ENCODE measurements at places on chromosomes 5 and 9.

- peak; percentile 38 for DNase-seq
Observed at GRCh38 chr5:56816546-56817081, 1.3 kb downstream of the MAP3K1 start.

DNA sequence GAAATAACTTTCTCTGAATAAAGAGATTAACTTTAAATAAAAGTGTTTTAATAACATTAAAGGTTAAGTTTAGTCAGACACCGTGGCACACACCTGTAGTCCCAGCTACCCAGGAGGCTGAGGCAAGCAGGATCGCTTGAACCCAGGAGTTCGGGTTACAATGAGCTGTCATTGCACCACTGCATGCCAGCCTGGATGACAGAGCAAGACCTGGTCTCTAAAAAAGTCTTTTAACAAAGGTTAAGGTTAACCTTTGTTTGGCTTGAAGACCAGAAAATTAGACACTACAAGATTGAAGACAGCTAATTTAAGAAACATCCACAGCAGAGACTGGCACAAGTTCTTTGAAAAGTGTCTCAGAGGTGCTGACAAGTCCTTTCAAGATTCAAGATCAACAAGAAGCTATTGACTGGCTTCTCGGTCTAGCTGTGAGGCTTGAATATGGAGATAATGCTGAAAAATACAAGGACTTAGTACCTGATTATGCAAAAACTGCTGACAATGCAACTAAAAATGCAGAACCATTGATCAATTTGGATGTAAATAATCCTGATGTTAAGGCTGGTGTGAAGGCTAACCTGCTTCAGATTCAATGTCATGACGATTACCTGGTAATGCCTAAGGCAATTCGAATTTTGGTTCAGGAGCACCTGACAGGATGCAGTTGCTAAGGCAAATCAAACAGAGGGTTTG is 48.8 kb downstream of the FAM81B start:
- DNase-seq, result no peak

GRCh38 chr5:146079695-146080373 is 25.5 kb downstream of the PLAC8L1 start:
- no peak for DNase-seq

GRCh38 chr5:107631805-107632362 is 38.9 kb downstream of the EFNA5 start:
- no peak for DNase-seq

- no peak for DNase-seq
Observed at GRCh38 chr9:27094640-27095298, 14.3 kb upstream of the TEK start.

DNA sequence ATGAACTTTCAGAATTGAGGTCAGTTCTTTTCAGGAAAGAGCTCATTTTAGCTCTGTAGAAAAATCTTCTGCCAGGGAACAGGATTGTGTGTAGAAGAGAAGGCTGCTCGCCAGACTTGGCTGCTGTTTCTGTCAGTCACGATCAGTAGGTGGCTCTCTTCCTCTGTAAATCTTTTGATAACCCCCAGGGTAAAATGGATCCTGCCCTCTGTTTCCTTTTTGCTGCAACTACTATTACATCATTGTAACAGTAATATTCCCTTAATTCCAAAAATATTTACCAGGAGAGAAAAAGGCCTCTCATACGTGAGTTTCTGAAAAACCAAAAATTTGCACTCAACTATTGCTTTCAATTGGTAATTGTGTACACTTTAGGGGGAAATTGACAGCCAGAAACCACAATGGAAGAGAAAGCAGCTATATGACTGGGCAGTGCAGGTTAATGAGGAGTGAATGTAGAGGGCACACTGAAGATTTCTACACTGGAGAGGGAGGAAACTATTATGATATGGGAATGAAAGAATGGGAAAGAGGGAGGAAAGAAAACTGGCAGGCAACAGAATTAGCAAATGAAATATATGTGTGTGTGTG is 12.3 kb downstream of the IFNA21 start:
- DNase-seq, result no peak

DNA sequence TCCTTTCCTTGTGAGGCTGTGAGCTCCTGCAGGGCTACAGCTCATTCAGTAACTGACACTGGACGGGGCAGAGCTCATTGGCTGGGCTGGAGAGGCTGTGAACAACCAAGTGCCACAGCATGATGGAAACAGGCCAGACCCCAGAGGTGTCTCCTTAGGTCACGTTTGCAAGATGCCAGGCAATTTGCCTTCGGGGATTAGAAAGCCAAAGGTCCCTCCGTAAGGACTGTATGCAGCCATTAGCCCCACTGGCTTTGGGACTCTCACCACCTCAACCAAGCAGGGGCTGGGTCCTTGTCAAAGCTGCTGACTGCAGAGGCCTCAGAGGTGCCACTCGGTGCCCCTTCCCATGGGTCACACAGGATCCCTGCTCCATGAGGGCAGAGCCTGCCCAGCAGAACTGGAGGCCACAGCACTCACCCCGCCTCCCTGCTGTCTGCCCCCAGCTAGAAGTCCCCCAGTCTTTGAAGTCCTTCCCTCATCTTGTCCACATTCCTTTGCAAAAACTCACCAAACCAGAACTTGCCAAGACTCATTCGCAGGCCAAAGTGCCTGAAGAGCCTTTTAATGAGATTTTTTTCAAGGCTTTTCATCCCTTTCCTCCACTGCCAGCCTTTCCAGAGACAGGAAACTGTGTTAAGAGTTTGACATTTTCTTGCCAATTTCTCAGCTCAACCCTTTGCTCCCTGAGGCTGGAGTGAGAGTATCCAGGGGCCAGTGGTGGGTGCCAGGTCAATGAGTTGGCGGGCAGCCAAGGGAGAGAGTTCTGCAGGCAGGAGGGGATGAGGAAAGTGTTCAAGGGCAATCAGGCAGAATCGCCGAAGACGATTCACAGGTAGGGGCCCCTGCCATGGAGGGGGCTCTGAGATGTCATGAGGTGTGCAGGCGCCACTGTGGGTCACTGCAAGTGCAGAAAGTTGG is 39.7 kb upstream of the SLC25A51 start:
- DNase-seq, result no peak

Data from lower leg skin (tissue), 4 donors.